ENCODE measurements at places on chromosomes 4 and X. TPM values are rescaled to one million over a fixed set of nuclear protein-coding genes. Genes with fewer than 3 reads are reported as not detected.

DNA sequence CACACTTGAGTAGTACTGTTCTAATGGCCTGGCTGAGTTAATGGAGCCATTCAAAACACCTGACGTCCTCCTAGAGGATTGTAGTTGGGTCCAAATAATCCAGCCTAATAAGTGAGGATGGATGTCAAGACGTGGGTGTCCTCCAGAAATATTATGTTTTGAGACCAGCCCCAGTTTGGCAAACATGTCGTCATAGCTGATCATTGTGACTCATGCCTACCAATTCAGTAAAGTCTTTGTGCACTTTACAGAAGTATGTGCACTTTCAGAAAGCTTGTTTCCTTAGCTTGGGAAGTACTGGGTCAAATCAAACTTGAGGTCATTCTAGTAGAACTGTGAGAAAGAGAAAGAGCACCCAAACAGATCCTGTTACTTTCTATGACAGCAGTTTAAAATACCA, 37.6 kb upstream of the GLRA2 start:
- no peak for DNase-seq

GRCh38 chr4:81504112-81505003, 32.7 kb upstream of the RASGEF1B start:
- no peak for DNase-seq

The CENPVL2 gene
- not detected for total RNA-seq

The NRK gene
- total RNA-seq, result 0.05 TPM

The RAB28 gene
- 22.0 TPM for total RNA-seq

The PPP4R3C gene
- total RNA-seq, result not detected

GRCh38 chrX:136162827-136163570, 15.7 kb downstream of the FHL1 start:
- DNase-seq, result peak; percentile 72

- no peak for DNase-seq
Measured at GRCh38 chr4:20504146-20504545, 196.1 kb upstream of the PACRGL start.

GRCh38 chr4:85414972-85415371, 60.0 kb upstream of the ARHGAP24 start:
- no peak for DNase-seq

DNA sequence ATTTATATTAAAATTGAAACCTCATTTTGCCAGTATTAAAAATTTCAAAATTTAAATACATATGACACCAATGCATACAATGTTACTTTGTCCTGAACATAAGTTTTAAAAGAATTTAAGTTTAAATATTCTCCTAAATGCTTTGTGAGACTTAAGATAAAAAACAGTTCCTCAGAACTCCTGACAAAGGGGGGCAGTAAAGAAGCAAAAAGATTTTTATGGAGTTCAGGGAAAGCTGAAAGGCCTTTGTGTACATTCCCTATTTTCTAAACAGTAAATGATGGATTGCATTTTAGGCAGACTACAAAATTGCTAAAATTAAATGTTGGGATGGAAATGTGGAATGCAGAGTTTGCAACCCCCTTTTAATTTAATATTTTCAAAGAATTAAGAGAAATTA, 81.7 kb downstream of the SNCA start:
- peak; percentile 39 for DNase-seq

The NHS gene
- 0.05 TPM for total RNA-seq

DNA sequence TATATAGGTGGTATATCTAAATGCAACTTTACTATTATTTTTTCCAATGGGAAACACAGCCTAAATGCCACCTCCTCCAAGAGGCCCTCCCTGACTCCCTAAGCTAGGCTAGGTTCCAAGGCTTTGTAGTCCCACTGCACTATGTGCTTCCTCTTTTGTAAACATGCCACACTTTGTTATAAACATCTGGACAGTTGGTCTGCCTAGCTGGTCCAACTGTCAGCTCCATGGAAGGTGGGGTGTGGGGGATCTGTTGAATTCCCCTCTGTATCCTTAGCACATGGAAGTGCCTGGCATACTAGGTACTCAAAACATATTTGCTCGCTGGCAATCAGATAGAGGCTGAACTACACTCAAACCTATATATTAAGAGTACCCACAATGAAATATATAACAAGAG, 63.4 kb downstream of the SLC9A7 start:
- DNase-seq, result no peak

DNA sequence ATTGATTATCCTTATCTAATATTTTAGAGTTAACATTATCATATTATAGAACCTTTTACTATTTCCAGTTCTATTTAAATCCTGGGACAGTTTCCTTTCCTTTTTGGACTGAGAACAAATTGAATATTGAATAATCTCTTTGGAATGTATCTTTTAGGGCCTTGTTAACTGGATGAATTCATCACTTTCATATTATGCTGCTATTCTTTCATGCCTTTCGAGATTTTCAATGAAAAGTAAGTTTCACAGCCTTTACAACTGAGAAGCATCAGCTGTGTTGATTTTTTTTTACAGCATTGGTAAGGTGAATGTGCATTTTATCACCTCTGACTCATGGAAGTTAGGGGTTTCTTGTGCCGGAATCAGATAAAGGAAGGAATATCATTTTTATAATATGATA, 39.6 kb downstream of the PDLIM5 start:
- DNase-seq, result no peak

- DNase-seq, result no peak
Measured at GRCh38 chrX:675279-675954, 44.8 kb downstream of the SHOX start.

DNA sequence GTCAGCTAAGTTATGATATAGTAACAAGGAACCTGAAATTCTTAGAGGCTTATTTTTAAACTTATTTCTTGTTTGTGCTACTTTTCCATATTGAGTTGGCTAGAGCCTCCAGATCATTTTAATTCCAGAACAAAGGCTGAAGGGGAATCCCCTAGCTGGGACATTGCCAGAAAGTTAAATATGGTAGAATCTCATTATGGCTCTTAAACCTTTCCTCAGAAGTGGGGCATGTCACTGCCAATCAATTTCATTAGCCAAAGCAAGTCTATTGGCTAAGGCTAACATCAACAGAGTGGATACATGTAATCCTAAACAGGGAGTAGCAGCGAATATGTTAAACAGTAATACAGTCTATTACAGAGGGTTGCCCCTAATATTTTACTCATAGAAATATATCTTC, 47.0 kb downstream of the FTHL17 start:
- no peak for DNase-seq

GRCh38 chr4:57866468-57867171, 756.4 kb upstream of the IGFBP7 start:
- DNase-seq, result no peak

GRCh38 chr4:15605537-15605936, 49.6 kb downstream of the FBXL5 start:
- no peak for DNase-seq

Measured in SK-MEL-5 (cell line).